ENCODE measurements at places on chromosomes 1 and 21.

GRCh38 chr1:15803380-15803779 lies 4.1 kb downstream of the UQCRHL start:
- DNase-seq, result peak; percentile 61

DNA sequence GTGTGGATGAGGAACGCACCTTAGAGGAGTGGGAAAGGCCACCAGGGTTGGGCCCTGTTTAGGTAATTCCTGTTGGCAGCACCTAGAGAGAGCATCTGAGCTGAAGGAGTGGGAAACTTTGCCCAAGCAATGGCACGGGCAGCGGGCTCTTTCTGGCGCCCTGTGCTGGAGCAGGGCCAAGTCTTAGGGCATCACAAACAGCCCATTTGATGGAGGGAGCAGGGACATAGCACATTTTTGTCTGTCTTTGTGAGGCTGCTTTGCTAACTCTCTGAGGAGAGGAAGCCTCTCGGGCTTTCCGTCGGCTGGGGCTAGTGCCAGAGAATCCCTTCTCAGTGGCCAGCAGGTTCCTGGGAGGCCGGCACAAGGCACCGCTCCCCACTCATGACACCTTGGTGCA lies 22.5 kb upstream of the CNTN2 start:
- no peak for DNase-seq

DNA sequence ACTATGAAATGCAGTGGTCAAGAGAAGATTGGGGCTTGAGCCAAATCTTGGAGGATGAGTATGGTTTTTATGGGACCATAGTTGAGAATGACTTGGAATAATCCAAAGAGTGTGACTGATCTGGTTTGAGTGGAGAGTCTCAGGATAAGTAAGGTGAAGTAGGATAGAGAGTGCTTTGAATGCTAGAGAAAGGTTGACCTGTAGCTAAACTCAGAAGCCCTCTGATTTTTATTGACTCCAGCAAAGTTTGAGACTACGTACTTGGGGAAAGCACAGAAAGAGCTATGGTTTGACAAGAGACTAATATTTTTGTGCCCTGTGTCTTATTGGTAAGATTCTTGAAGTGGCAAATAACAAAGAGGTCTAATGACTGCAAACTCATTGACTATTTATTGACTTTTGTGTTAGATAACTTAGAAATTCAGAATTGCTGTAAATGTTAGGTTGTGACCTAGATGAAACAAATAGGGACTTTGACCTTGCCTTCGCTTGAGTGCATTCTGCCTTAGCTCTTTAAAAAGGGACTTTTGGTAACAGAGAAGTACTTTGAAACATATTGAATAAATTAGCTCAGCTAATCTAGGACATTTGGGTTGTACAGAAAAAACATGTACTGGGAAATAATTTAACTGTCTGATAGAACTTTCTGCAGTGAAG lies 35.1 kb downstream of the UAP1 start:
- DNase-seq, result no peak

- no peak for DNase-seq
Observed at GRCh38 chr1:224212618-224213061, 29.6 kb downstream of the DEGS1 start.

- no peak for DNase-seq
Observed at GRCh38 chr1:221574529-221574928, 167.4 kb downstream of the DUSP10 start.

DNA sequence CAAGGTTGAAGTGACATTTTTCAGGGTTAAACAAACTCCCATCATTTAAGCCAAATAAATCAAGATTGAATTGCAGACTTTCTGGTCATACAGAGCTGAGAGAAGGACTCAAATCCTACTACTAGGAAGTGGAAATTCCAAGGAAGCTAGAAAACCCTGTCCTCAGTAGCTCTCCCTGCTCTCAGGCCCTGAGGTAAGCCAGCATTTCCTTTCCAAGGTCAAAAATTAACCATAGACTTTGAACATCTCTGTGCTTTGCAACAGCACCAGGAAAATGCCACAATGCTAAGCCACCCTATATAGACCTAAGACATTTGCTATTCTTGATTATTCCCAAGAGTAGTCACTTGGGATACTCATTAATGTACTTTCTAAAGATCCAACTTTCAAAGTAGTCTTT lies 45.1 kb downstream of the LUZP1 start:
- no peak for DNase-seq

DNA sequence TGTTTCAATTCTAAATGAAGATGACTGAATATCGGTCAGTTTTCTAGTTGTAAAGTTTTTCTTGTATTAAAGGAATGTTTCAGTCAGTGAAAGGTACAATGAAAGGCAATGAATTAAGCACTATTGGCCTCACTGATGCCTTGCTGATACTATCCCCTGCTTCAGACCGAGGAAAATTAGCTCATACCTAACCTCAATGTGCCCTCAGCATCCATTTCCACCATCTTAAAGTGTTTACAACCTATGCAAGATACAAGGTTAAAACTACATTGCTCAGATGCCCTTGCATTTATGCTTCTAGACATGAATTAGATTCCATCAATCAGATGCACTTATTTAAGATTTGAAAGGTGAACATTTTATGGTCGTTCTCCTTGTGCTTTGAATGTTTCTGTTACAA lies 184.5 kb downstream of the COP1 start:
- no peak for DNase-seq

- no peak for DNase-seq
Observed at GRCh38 chr1:160935527-160936258, 18.9 kb downstream of the ITLN2 start.

GRCh38 chr1:227127891-227128290 lies 187.8 kb downstream of the COQ8A start:
- no peak for DNase-seq

DNA sequence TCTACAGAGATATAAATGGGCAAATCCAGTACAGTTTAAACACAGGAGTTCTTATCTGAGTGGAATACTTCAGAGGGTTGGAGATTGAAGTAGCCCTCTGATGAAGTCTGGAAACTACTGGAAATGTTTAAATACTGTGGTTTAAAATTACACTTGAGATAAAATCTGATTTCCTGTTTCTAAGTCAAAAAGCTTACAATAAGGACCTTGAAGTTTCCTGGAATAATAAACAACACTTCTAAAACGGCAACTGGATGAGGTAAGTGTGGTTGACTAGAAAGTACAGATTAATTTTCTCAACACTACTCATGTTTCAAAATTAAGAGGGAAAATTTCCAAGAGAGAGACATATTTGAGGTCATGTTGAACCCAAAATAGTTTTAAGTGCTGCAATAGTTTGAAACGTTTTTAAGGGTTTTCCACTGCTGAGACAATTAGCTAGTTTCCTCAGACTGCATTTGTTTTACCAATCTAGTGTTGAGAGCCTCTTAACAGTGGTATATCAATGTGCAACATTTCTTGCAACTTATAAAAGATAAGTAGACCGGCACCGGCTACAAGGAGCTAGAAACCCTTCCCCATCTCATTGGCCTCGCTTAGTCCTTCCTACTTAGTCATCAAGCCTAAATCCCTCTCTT lies 27.4 kb downstream of the KCNA3 start:
- DNase-seq, result no peak

GRCh38 chr1:173190101-173190936 lies 16.8 kb downstream of the TNFSF4 start:
- DNase-seq, result peak; percentile 77

- no peak for DNase-seq
Observed at GRCh38 chr1:168504064-168504837, 39.5 kb downstream of the XCL2 start.

- no peak for DNase-seq
Observed at GRCh38 chr1:160130486-160130885, 14.9 kb downstream of the ATP1A2 start.

DNA sequence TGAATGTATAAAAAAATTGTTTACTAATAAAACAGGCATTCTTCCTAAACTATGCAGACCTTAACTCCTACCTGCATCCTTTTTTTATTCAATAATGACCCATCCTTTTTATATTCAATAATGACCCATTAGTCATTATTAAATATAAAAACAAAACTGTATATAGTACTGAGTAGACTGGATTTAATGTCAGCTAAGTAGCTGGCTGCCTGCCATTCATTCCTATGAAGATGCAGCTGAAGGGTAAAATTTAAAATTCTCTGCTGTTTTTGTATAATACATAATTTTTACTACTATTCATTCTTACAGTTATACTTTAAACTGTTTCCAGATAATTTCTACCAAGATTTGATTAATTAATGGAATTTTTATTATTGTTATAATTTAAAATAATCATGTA lies 79.3 kb downstream of the DENND1B start:
- no peak for DNase-seq

- peak; percentile 10 for DNase-seq
Observed at GRCh38 chr1:41898191-41898713, 20.5 kb downstream of the HIVEP3 start.

DNA sequence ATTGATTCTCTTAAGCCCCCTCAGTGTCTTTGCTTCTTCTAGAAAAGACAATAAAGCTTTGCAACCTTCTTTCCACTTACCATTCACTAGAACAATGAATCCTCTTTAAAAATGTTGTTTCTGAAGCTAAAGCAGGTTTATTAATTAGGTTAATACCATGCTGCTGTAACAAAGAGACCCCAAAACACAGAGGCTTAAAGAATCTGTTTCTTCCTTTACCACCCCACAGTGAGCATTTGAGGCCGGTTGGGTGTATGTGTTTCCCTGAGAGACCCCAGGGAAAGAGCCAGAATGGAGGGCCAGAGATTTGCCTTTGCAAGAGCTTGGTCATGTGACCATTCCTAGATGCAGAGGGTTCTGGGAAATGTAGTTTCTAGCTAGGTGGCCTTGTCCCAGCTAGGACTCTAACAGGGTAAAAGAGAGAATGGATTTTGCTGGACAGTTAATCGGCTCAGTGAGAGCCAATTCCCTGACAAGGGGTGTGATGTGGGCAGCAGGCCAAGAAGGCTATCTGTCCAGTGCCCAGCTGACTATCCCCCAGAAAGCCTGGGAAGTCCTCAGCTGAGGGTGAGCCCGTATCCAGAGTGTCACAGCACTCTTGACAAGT lies 191.8 kb upstream of the TMEM51 start:
- DNase-seq, result peak; percentile 36

GRCh38 chr1:176843352-176844297 lies 320.9 kb downstream of the ASTN1 start:
- peak; percentile 80 for DNase-seq

GRCh38 chr1:36977731-36978406 lies 56.4 kb downstream of the GRIK3 start:
- no peak for DNase-seq

- no peak for DNase-seq
Observed at GRCh38 chr1:97903626-97904025, 17.2 kb downstream of the DPYD start.

- no peak for DNase-seq
Observed at GRCh38 chr1:60413091-60413490, 339.5 kb upstream of the C1orf87 start.

DNA sequence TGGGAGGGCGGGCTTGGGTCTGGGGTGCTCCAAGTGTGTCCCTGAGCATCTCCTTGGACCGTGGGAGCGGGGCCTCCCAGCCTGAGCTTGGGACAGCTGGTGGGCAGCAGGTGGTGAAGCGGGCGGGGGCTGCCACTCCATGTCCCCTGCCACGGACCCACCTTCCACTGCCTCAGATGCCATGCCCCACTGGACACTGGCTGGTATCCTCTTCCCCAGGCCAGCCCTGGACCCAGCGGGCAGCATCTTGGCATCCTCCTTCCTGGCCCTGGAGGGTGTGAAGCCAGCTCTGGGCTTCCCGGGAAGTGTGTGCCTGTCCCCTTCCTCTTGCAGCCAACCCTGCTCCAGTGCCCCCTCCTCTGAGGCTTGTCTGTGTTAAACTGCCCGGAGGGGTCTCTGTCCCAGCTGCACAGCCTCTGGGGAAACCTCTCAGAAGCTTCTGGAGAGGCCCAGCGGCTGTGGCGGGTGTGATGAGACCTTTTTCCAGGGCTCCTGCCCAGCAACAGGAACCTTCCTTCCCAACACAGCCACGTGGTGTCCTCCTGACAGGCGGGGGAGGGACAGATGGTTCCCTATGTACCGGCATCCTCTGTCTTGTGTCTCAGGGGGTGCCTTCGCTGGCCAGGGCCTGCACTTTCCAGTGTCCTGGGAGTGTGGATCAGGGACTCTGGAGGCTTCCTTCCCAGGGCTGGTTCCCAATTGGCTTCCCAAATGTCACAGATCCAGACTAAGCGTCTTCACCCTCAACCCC lies 81.6 kb upstream of the DISP3 start:
- DNase-seq, result peak; percentile 41

- no peak for DNase-seq
Observed at GRCh38 chr1:152168535-152168868, 9.5 kb upstream of the RPTN start.

GRCh38 chr1:186482661-186483255 lies 21.8 kb upstream of the PDC start:
- DNase-seq, result peak; percentile 93

DNA sequence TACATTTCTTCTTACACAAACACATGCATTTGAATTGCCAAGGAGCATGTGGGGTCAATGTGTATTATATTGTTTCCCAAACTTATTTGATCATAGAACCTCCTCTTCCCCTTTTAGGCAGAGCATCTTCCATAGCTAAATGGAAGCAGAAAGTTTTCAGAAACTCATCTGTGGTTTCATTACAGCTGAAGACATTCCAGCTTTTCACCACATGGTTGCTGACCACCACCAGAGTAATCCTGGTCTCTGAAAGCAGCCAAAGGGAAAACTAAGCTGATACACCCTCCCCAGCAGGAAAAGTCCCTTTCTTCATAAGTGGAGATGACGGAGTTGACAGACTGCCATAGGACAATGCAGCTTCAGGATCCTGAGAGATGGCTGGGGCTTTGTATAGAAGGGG lies 30.2 kb upstream of the OTUD3 start:
- DNase-seq, result no peak

DNA sequence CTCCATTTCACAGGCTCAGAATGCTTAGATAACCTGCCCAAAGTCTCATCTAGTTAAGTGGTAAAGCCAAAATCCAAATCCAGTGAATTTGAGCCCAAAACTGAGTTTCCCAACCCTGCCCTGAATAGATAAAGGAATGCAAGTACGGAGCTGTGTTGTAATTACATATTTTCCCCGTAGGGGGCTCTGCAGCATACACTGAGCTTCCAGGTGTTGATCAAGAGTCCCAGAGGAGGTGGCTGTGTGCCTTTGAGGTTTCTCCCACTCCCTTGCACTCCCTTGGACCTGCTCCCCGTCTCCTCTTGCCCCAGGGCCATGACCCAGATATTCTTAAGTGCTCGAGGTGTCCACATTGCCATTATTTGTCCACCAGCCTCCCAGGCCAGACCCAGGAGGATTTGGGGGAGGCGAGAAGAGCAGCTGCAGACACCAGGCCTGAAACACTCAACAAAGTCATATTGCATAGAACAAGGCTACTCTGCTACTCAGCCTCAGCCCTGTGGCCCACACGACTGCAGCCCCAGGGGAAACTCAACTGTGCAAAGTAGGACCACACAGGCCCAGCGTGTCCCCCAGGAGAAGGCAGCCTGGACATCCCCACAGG lies 18.4 kb upstream of the LY9 start:
- peak; percentile 21 for DNase-seq

GRCh38 chr21:41142051-41142795 lies 25.7 kb upstream of the BACE2 start:
- peak; percentile 78 for DNase-seq

- DNase-seq, result no peak
Observed at GRCh38 chr1:150791585-150791984, 16.5 kb downstream of the CTSK start.
